NCI-H1930 (cell line): ENCODE measurements at places on chromosomes 1 and 21.

DNA sequence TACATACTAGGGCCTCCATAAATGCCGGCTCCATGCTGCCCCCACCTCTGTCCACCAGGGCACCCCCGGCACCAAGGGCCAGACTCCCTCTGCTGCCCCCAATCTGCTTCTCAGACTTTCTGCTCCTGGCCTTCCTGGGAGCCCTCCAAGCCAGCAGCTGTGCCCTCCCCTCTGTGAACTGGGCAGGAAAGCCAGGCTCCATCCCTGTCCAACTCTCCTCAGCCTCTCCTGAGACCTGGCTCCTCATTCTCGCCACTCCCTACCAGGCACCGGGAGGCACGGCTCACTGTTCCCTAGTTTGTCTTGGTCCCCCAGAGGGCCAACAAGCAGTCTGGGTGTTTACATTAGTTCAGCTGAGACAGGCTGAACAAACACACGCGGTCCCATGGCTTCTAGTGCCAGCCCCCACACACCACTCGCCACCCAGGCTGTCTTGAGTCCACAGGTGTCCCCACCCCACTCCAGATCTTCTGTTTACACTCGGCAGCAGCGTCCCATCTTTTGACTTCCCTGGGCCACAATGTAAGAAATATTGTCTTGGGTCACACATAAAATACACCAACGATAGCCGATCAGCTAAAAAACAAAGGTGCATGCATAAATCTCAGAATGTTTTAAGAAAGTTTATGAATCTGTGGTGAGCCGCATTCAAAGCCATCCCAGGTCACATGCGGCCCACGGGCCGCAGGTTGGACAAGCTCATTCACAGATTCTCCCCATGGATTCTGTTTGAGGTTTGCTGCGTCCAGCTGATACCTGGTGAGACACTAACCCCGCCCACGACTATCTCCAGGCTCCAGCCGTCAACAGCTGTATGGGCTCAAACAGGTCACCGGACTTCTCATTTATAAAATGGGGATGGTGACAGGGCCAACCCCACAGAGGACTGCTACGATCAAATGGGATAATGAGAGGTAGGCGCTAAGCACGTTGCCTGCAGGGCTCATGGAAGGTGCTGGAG is 29.5 kb upstream of the ECE1 start:
- DNase-seq, result no peak

GRCh38 chr1:84700070-84700469 is 9.8 kb upstream of the SSX2IP start:
- DNase-seq, result no peak

GRCh38 chr1:8862528-8862927 is 16.0 kb downstream of the ENO1 start:
- DNase-seq, result peak; percentile 19

DNA sequence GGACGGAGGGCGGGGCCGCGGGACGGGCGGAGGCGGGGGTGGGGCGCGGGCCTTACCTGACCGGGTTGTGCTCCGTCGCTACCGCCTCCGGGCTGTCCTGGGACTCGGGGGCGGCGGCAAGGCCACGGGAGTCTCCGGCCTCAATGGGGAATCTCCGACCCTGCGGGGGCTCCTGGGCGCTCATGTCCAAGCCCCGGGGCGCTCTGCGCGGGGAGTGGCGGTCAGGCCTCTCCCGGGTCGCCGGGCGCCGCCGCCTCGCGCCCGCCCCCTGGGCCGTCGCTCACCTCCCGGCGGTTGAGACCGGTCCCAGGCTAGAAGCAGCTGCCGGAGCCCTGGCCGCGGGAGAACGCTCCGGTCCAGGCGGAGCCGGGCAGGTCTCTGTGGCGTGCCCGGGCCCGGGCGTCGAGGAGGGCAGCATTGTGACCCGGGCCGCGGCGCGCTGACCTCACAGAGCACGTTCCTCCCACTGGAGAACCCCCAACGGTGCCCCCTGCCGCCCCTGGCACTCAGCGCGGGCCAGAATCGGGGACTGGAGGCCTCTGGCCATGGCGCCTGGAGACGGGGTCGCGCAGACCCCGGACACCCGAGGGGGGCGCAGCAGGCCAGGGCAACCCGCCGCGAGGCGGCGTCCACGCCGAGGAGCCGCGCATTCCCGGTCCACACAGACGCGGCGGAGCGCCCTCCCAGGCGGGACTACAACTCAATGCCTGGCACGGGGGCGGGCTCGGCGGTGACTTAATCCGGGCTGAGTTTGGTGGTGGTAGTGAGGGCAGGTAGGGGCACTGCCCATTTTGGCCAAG is 411 bp downstream of the FAM229A start:
- peak; percentile 73 for DNase-seq

DNA sequence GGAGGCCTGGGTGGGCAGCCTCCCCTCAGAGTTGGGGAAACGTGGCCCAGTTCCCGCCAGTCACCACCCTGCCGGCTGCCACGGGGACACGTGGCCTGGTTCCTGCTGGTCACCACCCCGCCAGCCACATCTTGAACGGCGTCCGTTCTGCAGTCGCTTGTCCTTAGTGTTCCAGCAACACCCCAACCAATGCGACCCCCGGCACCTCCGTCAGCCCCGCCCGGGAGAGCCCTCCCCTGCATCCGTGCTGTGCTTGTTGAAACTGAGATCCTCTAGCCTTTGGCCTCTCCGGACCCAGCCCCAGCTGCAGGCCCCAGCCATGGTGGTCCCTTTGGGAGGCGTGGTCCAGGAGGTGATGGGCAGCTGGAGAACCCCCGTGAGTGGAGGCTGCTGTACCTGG is 18.7 kb downstream of the PRKCZ start:
- no peak for DNase-seq

DNA sequence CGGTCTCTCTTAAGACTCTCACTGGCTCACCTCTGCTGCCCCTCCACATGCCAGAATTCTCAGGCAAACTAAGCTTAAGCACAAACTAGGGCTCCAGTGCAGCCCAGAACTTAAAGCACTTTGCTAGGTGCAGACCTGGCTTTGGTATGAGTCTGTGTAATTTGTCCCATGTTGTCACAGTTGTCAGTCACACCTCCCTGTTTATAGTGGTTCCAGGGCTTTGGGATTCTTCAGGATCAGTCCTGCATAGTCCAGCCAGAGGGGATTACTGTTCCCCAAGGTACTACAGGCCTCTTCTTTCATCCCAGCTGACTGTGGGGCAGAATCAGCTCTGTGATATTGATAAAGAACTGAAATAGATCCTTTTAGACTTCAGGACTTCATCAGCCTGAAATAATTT is 105.0 kb upstream of the UBE2U start:
- DNase-seq, result no peak
